Ureter (tissue), 1 donor: ENCODE measurements at places on chromosomes 2 and 18.

GRCh38 chr2:98909317-98910211, 26.5 kb downstream of the CRACDL start:
- peak; percentile 62 for DNase-seq

DNA sequence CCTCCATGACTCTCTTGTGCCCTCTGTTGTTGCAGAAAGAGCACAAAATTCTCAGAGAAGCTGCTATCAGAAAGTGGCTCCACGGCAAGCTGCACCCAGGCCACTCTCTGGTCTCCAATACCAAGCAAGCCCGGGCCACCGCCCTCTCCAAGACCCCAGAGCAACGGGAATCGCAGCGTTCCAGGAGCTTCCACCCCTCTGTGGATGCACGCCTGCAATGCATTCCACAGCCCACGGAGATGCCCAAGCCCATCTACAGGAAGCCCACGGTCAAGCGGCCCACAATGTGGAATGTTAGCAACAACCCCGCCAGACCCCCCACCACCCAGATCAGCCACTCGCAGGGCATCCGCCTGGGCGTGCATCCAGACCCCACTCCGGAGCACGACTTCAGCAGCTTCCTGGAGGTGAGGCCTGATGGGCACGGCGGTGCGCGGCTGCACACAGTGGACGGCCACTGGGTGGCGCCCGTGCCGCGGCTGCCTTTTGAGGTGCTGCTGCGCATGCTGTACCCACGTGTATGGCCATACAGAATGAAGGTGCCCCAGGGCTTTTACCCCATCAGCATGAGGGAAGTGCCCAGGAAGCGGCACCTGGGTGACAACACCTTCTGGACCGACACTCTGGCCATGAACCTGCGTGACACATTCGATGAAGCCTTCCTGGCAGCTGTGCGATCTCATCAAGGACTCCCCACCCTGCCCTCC, 6.3 kb downstream of the ANKRD53 start:
- peak; percentile 49 for DNase-seq

- DNase-seq, result no peak
These were observed 14.4 kb downstream of the ARID5A start for GRCh38 chr2:96550787-96551604.

DNA sequence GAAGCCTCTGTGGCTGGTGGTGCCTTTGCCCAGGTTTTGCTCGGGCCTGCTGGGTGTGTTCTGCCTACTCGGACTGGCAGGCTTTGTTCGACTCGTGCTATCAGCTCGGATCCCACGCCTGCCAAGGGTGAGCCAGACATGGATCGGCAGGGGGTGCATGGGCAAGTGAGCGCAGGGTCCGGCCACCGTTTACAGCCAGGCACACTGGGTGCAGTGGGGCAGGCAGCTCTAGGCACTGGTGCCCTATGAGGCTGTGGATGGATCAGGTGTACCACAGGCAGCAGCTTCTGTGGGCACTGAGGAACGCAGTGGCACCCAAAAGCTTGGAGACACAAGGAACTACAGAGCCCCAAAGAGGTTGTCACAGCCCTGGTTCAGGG, 25.6 kb downstream of the MARCHF7 start:
- no peak for DNase-seq

GRCh38 chr2:108538000-108538625, 3.8 kb downstream of the LIMS1 start:
- DNase-seq, result no peak

- no peak for DNase-seq
These were observed 126.0 kb downstream of the LPIN1 start for GRCh38 chr2:11872247-11872947.

DNA sequence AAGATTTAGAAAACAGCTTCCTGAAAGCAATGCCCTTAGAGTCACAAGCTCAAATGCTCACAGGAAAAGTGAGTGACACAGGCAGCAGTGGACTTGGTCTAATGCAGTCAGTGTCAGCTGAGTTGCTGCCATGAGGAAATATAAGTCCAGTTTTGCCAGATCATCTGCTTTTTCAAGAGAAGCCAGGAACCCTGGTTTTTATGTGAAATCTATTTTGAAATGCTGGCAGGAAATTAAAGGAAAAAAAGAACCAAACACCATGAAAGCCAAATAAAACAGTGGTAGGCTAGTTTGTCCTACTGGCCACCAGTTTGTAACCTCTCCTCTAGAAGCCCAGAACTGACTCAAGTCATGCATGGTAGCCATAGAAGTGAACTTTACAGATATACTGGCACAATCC, 109.2 kb downstream of the THADA start:
- DNase-seq, result no peak

- no peak for DNase-seq
These were observed 7.3 kb downstream of the ZNF516 start for GRCh38 chr18:76487782-76488181.

DNA sequence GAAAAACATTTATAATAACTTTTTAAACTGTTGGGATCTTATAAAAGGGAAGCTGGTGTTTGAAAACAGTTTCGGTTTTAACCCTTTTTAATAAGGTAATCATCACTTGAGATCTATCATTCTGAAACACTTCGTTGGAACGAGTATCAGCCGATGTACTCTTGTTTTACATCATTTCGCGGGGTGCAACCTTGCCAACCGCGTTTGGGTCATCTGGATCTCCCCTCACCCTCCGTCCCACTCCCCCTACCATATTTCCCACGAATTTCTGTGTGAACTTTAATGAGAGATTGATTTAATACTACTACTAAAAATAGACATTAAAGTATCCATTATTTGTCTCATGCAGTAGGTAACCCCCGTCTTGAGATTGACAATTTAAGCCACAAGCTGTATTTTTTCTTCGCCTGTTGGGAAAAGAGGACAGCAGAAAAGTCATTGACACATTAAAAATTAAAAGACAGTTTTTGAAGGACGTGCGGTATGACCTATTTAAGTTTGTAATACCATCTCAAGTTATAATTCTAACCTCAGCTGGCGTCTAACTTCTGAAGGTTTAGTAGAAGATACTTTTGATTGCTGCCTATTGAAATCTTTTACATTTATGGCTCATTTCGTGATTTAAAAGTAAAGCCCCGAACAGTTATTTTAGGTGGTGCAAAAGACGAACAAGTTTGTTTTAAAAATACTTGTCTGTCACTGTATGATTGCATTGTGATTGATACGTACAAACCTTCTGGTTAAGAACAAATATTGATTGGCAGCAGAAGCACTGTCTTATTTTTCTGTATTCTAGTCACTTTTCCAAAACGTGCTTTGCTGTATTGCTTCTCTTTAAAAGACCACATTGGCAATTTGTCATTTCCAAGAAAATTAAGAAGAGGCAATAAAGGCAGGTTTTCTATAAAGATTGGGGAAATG, 1.5 kb downstream of the CREB1 start:
- no peak for DNase-seq

GRCh38 chr2:232506709-232507108, 13.5 kb upstream of the PRSS56 start:
- no peak for DNase-seq

GRCh38 chr2:169185711-169186110, 116.3 kb downstream of the DHRS9 start:
- no peak for DNase-seq

GRCh38 chr2:86240251-86240650, 41.0 kb downstream of the MRPL35 start:
- DNase-seq, result no peak

- DNase-seq, result no peak
These were observed 5.9 kb downstream of the WIPF1 start for GRCh38 chr2:174591740-174592139.

DNA sequence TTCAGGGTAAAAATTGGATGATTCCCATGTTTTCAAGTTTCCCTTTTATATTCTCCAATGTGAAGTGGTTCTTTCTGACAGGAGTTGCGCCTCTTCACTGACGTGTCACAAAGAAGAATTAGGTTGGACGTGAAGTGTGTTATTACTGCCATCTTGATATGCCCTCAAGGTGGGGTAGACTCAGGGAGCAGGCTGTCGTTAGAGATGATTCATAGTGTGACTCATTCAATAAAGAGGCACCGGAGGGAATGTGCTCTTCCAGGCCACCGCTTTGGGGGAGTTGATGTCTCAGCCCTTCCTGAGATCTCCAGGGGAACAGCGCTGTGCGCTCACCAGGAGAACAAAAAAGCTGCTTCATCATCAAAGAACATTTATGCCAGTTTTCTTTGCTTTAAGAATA, 3.6 kb upstream of the DGKD start:
- no peak for DNase-seq
